Hippocampal formation (tissue), 2 donors: ENCODE measurements at places on chromosomes 1 and 21.
A peak's percentile ranks its signal among the peaks of the same experiment; 100 is the strongest.

DNA sequence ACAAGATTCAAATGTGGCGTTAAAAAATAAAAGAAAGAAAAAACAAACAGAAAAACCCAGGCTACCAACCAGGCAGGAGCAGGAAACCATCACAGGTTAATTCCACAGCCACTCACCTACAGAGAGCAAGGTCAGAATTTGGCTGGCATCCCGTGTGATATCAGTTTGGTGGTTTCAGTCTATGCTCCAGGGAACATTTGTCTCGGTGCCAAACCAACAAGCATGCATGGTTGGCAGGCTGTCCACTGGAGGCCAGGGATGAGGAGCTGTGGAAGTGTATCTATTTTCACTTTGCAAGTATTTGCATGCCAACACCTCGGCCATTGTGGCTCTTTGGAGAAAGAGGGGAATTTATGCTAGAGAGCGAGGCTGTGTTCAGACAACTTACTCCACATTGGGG is 53.1 kb upstream of the PROX1 start:
- no peak for DNase-seq

- no peak for DNase-seq
These were observed 65.8 kb downstream of the SYT2 start for GRCh38 chr1:202644219-202645096.

DNA sequence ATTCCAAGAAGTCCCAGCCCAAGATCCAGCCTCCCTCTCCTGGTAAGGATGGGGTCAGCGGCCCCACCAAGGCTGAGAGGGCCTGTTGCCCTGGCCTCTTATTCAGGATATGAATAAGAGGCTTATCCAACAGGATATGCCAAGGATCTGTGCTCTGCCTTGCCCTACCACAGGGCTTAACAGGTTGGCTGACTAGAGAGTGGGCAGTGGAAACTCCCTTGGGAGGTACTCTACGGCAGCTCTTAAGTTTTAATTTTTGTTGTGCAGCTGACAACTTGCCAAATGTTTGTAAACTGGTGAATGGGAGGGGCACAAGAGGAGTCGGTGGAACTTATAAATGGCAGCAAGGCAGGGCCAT is 16.5 kb upstream of the PIGV start:
- DNase-seq: no peak

DNA sequence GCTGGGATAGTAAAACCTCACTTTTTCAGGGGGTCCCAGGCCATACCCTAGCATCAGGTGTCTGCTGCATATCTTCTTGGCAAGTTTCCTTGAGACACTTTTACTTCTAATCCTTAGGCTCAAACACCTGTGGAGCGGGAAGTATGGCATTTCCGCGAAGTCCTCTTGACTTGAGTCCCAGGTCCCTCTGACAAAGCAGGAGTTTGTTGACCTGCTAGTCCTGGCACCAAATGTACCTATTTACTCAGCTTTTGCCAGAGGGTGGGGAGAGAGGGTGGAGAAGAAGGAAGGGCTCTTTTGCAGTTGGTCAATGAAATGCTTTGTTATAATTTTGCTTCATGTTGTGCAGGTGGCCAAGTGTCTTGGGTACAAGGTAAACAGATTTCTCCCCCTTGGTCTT is 59.7 kb downstream of the CLIC6 start:
- DNase-seq: no peak

DNA sequence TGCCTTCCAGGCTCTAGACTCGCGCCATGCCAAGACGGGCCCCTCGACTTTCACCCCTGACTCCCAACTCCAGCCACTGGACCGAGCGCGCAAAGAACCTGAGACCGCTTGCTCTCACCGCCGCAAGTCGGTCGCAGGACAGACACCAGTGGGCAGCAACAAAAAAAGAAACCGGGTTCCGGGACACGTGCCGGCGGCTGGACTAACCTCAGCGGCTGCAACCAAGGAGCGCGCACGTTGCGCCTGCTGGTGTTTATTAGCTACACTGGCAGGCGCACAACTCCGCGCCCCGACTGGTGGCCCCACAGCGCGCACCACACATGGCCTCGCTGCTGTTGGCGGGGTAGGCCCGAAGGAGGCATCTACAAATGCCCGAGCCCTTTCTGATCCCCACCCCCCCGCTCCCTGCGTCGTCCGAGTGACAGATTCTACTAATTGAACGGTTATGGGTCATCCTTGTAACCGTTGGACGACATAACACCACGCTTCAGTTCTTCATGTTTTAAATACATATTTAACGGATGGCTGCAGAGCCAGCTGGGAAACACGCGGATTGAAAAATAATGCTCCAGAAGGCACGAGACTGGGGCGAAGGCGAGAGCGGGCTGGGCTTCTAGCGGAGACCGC is 2.0 kb upstream of the OLIG2 start:
- no peak for DNase-seq

DNA sequence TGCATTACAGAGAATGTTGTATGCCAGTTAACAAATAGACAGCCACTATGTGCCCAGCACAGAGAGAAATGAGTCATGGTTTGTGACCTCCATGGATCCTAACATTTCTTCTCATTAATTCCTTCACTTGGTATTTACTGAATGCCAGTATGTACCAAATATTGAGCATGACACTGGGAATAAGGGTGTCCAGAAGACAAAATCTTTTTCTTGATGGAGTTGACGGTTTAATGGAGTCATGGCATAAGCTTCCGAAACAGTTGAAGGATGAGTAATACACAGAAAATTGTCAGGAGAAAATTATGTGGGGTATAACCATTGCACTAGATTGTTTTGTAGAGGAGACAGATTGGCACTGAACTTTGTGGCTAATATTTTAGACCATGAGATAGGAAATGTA is 36.9 kb downstream of the PTGFR start:
- no peak for DNase-seq

DNA sequence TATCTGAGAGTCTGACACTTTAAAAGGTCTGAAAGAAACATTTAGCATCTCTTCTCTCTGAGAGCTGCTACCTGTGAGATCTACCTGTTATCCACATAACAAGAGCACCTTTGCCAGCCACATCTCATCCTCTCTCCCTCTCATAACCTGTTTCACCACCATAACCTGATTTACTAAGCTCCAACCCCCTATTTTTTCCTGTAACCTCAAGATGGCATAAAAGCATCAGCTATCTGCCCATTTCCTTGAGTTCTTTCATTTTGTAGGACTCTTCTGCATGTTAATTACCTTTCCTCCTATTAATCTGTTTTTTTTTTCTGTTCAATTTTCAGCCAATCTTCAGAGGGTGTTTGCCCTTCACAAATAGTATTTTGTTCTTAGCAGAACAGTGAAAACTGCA is 136.5 kb upstream of the KCNK1 start:
- DNase-seq: peak; percentile 12

DNA sequence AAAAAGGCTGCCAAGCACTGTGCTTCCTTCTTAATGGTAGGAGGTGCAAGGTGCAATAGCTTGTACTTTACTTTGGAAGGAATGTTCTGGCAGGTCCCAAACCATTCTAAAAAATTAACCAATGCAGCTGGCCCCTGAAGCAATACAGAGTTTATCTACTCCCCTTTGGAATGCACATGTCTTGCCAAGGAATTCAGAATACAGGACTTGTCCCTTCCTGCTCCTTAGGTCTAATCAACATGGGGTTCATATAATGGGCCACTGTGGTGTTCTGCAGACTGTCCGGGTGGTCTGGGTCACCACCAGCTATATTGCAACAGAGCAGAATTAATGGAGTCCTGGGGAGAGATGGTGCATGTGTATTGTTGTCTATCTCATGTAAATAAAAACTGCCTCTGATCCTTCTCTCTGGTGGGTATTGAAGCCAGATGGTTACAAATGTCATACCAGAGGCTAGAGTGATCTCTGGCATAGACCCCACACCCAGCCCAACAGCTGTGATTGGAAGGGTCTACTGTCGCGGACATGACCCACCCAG is 112.8 kb downstream of the RIPK4 start:
- DNase-seq: no peak

DNA sequence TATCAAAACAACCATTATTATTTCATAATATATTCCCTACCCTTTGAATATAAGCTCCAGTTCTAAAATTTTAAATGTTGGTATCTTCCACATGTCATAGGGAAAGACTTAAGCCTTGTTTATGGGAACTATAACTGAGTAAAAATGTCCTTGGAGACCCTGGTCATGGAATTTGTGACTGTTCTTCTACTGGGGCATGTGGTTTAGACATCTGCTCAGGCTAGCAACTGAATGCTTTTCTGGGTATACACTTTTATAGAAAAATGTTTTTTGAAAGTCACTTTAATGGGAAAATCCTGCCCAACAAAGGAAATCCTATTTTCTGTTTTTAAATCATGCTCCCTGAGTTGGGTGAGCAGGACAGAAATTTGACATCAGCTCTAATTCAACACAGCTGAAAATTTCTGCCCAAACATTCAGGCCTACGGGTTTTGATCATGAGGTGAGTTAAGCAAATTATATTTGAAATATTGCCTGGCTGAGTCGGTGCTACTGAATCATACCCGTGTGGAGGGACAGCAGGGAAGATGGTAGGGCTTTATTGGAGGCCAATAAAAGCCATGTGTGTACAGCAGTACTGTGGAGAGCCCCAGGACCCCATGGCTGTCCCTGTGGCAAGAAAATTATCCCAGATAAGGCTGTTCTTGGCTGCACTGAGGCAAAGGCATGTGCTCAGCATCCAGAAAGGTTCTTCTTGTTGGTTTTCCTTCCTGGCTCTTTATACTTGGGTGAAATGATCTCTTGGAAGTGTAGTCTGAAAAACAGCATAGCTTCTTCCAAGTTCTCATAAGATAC is 391.8 kb downstream of the DISC1 start:
- no peak for DNase-seq

DNA sequence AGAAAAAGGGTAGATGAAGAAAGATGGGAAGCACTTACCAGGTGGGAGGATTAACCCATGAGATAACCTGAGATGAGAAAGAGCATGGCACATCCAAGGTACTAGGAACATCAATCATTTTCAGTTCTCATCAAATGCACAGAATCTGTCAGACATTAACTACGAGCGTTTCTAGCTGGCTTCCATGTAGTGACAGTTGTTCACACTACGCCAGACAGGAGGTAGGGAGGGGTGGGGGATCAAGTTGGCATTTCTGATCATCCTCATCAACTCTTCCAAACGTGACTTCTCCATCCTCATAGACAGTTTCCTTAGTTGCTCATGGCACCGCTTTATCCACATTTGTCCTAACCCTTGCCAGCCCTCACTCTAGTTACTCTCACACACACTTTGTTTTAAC is 120.2 kb downstream of the PLD5 start:
- no peak for DNase-seq

DNA sequence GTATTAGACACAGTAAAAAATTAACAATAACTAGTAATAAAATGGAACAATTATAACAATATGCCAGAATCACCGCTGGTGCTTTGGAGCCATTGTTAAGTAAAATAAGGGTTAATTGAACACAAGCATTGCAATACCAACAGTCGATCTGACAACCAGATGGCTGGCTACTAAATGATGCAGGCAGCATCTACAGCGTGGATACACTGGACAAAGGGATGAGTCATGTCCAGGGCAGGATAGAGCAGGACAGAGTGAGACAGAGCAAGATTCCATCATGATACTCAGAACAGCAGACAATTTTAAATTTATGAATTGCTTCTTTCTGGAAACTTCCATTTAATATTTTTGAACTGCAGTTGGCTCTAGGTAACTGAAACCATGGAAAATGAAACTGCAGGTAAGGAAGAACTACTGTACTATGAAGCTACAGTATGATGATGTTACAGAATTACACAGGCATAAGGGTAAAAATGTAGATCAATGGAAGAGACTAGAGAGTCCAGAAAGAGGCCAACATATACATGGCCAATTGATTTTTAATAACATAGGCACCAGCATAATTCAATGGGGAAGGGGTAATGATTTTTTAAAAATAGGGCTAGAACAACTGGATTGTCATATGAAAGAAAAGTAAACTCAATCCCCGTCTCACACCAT is 168.7 kb downstream of the RRAGC start:
- DNase-seq: no peak

DNA sequence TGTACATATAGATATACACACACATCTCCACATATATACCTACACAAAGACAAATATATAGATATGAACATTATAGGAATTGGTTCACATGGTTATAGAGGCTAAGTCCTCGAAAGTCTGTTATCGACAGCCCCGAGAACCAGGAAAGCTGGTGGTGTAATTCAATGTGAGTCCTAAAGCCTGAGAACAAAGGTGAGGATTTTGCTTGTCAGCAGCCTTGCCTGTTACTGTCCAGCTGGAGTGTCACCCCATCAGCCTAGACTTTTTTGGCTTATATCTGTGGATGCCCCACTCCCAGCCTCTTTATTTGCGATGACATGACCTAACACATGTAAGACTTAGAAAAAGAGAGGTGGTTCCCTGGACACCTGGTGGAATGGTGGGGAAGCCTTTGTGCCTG is 97.0 kb downstream of the GIPC2 start:
- DNase-seq: no peak

GRCh38 chr1:12003762-12004161 is 15.5 kb upstream of the MIIP start:
- no peak for DNase-seq

DNA sequence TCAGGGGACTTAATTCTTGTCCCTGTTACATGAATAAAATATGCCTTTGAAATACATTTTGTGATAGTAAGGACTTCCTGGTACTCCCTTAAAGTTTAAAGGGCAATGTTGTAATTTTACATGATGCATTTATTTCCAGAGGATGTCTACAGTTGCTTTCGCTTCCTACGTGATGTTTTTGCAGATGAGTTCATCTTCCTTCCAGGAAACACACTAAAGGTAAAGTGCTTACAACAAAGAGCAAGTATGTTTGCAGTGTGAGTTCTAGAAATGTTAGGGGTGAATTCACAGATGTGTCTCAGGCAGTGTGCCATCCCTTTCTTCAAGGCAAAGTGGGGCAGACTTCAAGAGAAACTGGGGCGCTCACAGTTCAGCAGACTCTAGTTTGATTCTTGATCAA is 31.2 kb downstream of the GNPAT start:
- DNase-seq: no peak
